ENCODE measurements at places on chromosomes 7 and 10.

- DNase-seq: peak; percentile 31
Measured at GRCh38 chr7:149790146-149790548, 16.8 kb upstream of the ZNF467 start.

DNA sequence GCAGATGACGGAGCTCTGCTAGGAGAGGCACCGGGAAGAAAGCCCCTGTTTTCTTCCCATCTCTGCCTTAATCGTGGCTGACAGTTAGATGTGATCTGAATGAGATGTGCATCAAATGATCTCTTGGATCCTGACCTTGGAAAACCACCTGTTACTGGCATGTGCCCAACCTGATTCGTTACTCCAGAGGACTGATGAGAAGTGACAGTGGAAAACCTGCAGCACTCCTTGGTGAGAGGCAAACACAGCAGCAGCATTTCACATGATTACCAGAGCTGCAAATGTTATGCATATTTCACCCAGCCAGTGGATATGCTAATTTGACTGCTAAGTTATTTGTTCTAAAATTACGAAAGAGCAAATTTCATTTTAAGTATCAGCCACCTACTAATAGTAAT, 95.3 kb downstream of the PTPRN2 start:
- no peak for DNase-seq

- no peak for DNase-seq
Measured at GRCh38 chr10:23585666-23586065, 146.8 kb downstream of the OTUD1 start.

DNA sequence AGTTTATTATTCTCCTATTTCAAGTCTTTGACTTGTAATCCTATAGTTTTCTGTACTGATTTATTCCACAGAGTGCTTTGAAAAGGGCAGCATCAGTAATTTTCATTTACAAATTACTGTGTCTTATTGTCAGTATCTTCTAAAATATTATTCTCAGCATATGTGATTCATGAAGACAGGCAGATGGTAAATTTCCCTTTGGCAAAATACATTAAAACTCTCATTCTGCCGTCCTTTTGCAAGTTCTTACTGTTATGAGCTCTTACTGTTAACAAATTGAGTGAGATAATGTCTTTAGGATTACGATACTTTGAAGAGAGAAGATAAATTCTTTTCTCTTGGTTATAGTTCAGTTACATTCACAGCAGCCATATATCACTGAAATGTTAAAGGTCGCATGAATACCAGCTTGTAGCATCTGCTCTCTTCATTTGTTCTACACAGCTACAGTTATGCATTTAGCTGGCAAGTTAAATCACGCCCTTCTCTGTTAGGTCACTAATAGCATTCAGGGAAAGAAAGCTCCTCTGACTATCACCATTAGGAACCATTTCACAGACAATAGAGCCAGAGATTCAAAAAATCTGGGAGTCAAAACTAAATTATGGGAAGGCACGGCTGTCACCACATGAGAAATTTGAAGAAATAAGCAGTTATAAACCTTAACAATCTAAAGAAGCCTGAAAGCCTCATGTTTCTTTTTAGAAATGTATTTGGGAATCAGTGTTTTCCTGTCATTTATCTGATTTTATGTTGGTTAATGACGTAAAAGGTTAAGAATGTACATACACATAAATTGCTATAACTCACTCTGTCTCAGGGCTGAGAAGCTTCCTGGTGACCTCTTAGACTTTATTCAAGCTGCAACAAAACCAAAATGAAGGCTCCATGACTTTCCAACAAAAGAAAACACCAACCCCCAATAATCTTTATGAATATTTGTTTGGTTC, 109.6 kb upstream of the SP4 start:
- DNase-seq: no peak

DNA sequence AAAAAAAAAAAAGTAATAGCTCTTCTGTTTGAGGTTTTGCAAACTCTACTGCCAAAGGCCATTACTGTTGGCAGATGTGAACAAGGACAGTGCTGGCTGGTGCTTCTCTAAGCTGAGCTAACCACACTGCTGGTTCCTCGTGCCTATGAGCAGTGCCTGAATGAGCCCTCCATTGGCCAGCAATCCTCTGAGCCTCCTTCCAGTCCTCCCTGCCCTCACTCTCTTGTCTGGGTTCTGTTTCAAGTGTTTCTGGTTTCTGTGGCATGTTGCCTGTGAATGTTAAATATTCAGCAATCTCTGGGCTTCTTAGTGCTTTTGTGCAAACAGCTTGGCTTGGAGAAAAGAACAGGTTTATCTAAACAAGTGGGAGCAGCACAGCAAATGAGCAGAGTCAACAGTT, 161.3 kb upstream of the AUTS2 start:
- DNase-seq: no peak

- DNase-seq: peak; percentile 45
Measured at GRCh38 chr10:74891053-74891452, 64.7 kb downstream of the KAT6B start.

- DNase-seq: no peak
Measured at GRCh38 chr10:68987611-68988010, 992 bp upstream of the KIFBP start.

DNA sequence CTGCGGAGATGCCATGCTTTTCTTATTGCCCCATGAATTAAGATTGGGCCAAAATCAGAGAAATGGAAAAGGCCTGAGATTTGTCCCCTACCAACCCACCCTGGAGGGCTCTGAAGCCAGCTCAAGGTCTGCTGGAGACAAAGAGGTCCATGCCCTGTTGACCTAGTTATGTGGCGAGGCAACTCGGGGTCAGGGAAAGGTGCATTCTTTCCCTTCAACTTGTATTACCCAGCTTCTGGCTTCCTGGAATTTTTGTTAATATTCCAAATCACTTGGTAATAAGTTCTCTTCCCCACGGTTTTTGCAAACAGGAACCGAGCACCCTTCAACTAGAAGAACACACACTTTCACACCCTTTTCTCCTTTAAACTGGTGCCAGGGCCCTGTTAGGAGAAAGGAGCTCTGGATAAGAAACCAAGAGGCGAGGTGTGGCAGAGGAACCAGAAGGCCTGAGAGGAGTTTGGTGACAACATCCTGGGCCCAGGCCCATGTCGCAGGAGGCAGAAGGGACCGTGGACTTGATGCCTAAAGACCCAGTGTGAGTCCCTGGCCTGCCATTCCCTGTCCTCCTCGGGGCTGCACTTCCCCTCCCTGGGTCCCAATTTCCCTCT, 12.5 kb upstream of the SFRP5 start:
- no peak for DNase-seq

GRCh38 chr10:26805567-26806245, 55.1 kb downstream of the ABI1 start:
- no peak for DNase-seq

DNA sequence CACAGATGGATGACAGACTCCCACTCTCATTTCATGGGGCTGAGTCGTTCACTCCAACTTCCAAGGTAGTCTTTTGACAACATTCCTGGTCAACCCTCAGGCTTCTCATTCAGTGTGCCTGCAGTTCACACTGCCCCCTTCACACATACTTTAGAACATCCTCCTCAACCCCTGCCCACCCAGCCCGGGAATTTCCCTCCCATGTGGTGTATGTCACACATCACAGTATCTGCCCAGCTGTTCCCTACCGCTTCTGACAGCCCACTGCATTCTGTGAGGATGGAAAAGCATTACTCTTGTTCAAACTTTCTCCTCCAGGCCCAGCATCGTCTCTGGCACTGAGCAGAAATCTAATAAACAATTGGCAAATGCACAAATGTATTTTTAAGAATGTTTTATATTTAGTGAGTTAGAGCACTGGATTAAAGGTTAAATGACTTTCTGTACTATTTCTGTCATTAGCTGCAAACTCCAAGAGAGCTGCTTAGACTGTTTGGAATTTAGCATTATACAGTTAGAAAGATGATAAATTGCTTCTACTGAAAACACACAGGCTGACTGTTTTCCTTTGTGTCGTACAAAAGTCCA, 110.4 kb downstream of the SFMBT2 start:
- DNase-seq: no peak

DNA sequence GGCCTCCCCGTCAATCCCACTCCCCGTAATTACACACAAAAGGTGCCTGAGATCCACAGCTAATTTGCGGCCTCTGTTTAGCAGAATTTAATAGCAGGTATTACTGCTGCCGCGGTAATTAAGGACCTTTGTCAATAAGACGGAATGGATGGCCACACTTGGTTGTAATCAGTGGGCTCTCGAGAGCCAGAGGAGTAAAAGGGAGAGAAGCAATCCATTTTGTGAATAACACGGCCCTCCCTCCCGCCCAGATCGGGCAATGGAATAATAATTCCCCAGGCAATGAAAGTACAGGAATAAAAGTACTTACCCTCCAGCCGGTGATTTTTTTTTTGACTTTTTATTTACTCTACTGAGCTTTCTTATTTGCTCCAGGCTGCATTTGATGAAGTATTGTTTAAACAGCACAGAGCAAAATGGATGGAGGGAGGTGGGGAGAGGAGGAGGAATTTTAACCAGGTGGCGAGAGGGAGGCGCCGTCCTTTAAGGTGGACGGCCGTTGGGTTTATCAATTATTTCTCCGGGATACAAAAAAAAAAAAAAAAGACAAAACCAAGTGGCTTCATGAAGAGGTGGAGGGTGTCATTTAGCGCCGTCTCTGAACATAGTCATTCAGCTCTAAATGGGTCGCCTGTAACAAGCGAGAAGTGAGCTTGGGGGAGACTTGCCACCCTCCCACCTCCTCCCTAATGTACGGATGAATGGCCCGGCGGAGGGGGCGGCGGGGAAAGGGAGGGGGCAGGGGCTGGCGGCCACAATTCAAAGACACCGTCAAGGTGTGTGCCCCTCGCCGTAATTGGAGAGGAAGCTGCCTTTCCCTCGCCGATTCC, 120.3 kb downstream of the BUB3 start:
- DNase-seq: no peak

DNA sequence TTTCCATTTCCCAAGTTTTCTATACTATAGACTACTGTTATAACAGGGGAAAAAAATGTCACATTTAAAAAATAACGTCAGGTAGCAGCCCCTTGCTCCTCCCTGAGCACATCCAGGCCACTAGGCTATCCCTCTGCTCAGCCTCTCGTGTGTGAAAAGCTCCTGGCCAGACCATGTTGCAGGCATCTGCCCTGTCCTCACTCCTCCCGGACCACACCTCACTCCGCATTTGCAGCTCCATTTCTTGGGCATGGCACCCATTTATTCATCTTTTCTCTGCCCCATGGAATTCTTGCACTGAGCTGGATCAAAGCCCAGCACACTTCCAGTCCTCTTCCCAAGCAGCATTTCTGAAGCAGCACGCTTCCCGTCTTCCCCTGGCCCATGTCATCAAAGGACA, 1.4 kb upstream of the GDF2 start:
- DNase-seq: no peak

DNA sequence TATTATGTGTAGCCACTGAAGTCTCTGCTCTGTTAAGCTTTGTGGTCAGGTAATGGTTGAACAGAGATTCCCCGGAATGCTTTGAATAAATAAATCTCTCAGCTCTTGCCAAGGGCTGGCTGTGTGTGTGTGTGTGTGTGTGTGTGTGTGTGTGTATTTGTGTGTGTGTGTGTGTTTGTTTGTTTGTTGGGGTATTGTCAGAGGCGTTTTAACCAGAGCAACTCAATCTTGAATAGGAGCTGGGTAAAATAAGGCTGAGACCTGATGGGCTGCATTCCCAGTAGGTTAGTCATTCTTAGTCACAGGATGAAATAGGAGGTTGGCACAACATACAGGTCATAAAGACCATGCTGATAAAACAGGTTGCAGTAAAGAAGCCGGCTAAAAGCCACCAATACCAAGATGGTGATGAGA, 256.2 kb upstream of the CACNA2D1 start:
- DNase-seq: no peak

- DNase-seq: peak; percentile 88
Measured at GRCh38 chr10:78255796-78256638, 222.4 kb downstream of the RPS24 start.

- no peak for DNase-seq
Measured at GRCh38 chr7:94996369-94996768, 89.0 kb downstream of the PPP1R9A start.

GRCh38 chr7:47685151-47685550, 103.2 kb upstream of the TNS3 start:
- DNase-seq: no peak

DNA sequence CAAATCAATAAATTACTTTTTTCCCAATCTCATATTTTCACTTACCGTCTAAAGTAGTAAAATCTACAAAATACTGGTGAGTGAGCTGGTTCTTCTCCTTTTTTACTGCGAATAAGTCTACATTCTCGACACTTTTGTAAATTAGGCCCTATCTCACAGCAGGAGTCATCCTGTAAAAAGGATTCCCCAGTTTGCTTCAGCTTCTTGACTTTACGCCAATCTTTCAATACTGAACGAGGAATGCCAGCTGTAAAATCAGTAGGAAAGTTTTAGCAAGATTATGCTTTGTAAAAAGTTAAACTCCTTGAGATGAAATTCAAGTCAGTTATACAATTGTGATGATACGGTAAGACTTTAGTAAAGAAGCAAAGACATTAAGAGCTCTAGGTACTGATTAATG, 67.3 kb downstream of the NRBF2 start:
- DNase-seq: no peak

DNA sequence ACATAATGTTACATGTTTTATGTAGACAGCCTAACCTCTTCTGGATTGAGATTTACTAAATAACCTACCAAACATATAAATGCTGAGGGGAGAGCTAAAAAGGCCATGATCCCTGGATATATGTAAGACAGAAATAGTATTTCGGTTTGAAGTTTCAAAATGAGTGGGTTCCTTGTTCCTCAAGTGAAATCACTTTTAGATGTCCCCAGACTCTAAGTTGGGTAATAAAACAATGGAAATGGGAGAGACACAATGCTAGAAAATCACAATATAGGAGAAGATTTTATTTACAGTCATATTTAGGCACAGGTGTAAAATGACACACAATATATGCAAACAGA, 56.5 kb downstream of the SHTN1 start:
- DNase-seq: no peak

DNA sequence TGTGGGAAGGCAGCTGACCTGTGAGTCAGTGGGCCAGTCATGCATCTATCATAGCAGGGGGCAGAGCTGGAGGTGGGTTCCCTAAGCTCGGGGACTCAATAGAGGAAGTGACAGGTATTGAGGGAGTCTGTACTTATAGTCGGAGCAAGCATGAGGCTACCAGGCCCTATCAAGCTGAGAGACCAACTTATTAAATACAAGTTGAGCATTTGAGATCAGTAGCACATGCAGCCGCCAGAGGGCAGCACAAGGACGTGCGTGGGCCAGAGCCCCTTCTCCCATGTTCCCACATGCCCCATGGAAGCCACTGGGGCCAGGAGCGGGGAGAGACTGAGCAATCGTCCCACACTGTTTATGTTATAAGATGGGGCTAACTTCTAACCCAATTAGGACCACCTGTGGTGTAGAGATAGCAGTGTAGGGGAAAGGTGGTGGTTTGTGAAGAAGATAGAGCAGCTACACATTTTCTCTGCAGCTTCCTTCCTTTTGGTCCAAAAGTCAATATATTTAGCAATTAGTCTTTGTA, 13.0 kb upstream of the STK31 start:
- no peak for DNase-seq

DNA sequence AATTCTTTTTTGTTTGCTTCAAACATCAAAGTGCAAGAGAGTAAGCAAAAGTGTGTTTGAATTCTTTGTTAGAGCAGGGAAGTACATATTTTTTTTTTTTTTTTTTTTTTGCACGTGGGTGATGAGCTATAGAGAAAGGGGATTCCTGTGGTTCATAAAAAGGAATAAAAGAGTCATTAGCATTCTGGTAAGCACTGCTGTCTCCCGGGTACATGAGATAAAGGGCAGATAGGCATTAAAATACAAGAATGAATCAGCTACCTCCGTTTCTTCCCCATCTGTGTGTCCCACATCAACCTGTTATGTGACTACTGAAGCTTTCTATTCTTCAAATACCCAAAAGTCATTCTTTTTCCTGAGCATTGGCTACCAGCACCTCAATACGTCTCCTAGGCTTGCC, 102.4 kb upstream of the SEMA3D start:
- DNase-seq: no peak

GRCh38 chr7:115047958-115048720, 126.2 kb downstream of the MDFIC start:
- no peak for DNase-seq

Measured in adrenal gland (tissue), 19 donors.